ENCODE measurements at places on chromosomes 2 and 18.

DNA sequence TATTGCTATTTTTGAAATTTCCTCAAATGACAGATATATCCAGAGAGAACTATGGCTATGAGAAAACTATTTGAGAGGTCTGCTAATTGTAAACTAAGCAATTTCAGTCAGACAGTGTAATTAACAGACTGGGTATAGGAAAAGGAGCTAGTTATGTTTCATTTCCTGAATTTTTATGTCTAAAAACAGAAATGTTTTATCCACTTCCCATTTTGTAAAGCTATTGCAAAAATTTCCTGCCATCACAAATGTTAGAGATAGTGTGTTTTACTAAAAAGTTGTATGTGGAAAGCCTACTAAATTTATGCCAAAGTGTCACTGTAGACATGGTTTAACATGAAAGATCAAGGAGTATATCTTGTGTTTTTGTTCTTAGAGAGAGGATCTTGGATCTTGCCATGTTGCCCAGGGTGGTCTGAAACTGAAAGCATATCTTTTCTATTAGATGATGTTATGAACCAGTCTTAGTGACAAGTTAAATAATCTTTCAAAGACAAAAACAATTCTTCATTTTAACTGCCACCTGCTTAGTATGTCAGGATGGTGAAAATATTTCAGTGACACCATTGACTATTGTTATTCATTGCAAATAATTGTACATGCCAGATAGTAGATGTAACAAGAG, 40.5 kb upstream of the ITPRID2 start:
- peak; percentile 87 for DNase-seq

GRCh38 chr18:60503199-60503598, 130.6 kb upstream of the MC4R start:
- no peak for DNase-seq

DNA sequence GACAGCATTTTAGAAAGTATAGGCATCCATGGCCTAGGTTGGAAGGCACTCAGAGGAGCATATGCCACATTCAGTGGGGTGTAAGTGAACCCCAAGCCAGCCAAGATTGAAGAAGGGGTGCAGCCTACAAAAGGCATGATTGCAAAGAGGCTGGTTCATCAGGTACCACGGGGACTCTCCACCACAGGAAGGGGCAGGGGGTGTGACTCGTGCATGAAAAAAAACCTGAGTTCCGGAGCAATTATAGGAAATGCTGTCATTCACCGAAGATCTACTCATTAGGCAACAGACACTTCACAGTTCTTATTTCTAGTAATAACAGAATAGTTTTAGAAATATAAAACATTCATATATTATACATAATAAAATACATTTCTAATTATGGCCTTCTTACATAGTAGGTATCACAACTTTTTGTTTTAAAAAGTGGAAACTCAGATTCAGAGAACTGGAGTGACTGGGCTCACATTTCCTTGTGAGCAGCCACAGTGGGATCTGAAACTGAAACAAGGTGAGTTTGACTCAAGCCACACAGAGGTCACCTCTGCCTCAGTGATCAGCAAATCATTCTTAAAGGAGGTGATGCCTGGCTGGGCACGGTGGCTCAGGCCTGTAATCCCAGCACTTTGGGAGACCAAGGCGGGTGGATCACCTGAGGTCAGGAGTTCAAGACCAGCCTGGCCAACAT, 188.4 kb upstream of the GYPC start:
- DNase-seq, result no peak

DNA sequence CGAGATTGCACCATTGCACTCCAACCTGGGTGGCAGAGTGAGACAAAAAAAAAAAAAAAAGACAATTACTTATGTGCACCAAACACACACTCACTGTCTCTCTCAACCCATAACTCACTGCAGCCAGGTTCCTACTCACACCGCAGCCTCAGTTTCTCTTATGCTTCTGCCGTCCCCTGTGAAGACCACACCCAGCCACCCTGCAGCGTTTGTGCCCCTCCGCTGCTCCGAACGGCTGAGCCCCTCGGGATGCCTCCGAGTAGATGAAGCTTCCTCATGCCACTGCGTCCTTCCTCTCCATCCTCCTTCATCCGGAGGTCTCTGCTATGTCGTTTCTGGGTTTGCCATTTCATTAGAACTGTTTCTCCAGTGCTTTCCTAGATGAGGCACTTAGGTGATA, 160.1 kb downstream of the TWIST2 start:
- no peak for DNase-seq

GRCh38 chr18:64668461-64668962, 519.6 kb upstream of the LINC00305 start:
- DNase-seq, result no peak

DNA sequence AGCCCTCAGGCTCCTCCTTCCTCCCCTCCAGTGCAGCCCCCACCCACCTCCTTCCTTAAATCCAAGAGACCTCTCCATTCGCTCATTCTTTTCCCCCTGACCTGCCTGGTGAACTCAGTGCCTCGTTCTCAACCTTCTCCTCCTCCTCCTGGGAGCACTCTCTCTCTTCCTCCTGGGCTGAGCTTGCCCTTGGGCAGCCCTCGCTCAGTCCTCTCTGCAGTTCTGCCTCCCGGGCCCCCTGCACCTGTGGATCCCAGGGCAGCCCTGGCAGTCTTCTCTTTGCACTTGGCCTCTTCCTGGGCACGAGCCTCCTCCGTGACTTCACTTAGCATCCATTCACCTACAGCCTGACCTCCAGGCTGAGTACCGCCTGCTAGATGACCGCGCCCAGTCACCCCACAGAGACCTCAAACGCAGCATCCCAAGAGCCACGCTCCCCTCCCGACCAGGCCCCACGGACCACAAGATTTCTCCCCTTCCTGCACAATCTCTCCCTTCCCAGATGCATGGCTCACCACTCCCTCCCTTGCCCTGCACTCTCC, 58.9 kb upstream of the ID2 start:
- DNase-seq, result no peak

DNA sequence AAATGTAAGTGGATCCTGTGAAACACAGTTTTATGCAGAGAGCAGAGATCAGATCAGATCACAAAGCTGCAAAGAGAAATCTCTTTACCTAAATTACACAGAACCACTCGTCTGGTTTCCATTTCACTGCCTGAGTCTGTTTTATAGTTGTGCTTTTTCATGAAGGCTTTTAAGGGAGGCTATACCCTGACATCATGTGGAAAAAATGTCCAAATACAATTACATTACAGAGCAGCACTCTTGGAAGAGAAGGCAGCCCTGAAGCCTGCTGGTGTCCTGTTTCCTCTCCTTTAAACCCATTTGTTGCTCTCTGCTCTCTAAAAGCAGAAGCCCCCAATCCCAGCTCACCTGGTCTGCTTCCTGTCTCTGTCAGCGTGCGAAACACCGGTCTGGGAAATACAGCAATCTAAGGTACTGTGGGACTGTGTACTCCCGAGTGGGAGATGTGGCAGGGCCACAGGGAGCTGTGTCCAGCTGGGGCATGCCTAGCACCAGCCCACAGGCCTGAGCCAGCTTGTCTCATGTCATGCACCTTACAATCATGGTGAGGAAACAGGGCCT, 24.8 kb upstream of the ZFP36L2 start:
- DNase-seq, result no peak

GRCh38 chr2:1011006-1011405, 60.4 kb downstream of the SNTG2 start:
- no peak for DNase-seq

- DNase-seq, result peak; percentile 51
Observed at GRCh38 chr2:195451160-195451559, 205.9 kb upstream of the SLC39A10 start.

DNA sequence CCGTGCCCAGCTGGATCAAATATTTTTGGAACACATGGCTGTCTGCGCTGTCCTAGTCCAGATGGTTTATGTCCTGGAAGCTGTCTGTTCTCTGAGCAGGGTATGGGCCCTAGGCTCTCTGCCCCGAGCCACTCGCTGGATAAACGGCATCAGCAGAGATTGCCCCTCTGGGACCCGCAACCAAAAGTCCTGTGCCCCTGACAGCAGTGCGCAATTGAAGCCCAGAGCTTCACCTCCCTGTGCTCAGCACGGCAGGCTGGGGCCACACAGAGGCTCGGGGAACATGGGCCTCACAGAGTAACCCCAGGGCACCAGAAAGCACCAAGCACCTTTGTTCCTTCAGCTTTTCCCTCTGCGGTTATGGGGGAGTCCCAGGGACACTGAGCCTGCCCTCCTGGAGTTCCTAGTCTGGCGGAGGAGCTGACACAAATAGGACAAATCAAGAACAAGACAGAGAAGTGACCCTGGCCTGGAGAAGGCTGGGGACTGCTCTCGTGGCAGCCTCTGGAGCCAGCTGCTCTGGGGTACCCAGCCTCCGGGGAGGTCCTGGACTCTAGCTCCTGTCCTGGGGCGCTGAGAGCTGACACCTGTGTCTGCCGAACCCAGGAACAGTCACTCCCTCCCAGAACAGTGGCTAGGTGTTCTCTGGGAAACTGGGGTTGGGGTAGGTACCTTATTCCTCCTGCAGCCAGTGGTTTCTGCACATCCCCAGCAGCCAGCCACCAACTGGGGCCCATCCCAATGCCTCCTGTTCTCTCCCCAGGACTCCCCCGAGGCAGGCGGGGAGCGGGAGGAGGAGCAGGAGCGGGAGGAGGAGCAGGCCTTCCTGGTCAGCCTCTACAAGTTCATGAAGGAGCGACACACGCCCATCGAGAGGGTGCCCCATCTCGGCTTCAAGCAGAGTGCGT, 12.3 kb downstream of the ARID5A start:
- no peak for DNase-seq

DNA sequence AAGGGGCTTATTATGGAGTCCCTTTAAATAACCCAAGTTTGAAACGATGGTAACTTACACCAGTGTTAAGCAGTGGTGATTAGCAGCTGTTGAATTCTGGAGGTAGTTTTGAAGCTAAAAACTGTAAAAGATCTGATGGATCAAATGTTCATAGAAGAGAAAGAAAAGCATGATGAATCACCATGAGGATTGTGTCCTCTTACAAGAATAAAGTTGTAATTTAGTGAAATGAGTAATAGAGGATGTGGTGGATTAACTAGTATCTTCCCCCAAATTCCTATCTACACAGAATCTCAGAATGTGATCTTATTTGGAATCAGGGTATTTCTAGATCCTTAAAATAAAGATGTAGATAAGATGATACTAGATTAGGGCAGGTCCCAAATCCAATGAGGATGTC, 1138.2 kb upstream of the TMEFF2 start:
- DNase-seq, result peak; percentile 21

DNA sequence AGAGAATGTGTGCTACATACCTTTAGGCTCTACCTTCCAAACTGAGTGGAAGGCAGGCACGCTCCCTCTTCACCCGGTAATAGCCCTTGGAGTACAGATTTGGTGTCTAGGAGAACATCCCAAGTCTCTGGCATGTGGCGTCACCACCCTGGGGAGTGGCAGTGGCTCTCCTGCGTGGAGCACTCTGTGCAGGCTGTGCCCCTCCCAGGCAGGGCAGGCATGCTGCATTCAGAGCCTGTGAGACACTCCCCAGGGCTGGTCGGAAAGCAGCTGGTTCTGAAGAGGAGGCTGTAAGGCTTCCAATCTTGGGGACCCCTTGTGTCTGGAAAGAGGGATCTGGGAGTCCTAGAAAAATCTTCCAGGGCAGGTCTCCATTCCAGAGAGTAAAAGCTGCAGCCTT, 193.3 kb downstream of the ANKRD30B start:
- no peak for DNase-seq

- DNase-seq, result no peak
Observed at GRCh38 chr2:85226783-85227182, 93.6 kb downstream of the TCF7L1 start.

GRCh38 chr2:191854382-191855372, 7.8 kb upstream of the CAVIN2 start:
- DNase-seq, result no peak

GRCh38 chr2:238105506-238106338, 5.6 kb downstream of the ESPNL start:
- DNase-seq, result peak; percentile 33

- no peak for DNase-seq
Observed at GRCh38 chr2:66585587-66585986, 150.7 kb downstream of the MEIS1 start.

GRCh38 chr2:105795575-105795934, 50.8 kb downstream of the NCK2 start:
- no peak for DNase-seq

- no peak for DNase-seq
Observed at GRCh38 chr2:170586571-170587095, 128.5 kb upstream of the SP5 start.

- peak; percentile 83 for DNase-seq
Observed at GRCh38 chr2:69082430-69082997, 69.5 kb downstream of the ANTXR1 start.

GRCh38 chr18:44716697-44717163, 36.0 kb downstream of the SETBP1 start:
- no peak for DNase-seq

GRCh38 chr18:55401638-55402191, 186.3 kb downstream of the TCF4 start:
- DNase-seq, result no peak

DNA sequence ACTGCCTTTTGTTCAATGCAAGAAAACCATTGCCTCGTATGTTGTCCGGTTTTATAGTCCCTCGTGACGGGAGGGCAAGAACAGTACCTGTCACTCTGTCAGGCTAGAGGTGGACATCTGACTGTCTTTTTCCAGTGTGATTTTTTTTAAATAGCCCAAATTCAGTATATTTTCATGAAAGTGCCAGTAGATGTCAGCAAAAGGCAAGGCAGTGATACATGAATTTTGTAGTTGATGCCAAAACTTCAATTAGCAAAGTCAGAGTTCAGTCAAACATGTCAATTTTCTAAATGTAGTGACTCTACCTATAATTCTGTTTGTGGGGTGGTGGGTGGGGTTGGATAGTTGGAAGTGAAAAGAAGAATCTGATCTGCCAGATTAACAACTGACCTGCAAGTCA, 296.0 kb upstream of the MC4R start:
- DNase-seq, result no peak

DNA sequence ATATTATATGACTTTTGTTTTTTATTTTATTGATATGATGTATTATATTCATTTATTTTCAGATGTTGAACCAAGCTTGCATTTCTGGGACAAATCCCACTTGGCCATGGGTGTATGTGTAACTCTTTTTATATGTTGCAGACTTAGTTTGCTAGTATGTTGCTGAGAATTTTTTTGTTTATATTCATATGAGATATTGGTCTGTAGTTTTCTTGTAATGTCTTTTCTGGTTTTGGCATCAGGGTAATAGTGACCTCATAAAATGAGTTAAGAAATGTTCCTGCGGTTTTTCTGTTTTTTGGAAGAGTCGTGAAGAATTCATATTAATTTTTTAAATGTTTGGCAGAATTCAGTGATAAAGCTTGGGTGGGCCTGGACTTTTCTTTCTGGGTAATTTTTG, 88.7 kb downstream of the ASB1 start:
- no peak for DNase-seq

DNA sequence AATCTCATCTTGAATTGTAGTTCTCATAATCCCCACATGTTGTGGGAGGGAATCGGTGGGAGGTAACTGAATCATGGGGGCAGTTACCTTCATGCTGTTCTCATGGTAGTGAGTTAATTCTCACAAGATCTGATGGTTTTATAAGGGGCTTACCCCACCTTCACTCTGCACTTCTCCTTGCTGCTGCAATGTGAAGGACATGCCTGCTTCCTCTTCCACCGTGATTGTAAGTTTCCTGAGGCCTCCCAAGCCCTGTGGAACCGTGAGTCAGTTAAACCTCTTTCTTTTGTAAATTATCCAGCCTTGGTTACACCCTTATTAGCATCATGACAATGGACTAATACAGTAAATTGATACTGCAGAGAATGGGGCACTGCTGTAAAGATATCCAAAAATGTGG, 57.9 kb downstream of the SCN7A start:
- DNase-seq, result peak; percentile 26
